Stimulated activated CD4-positive, alpha-beta T cell treated with anti-CD3 and anti-CD28 coated beads, Interleukin-2, amount 100 ng/mL, for 4 hours (primary cell): ENCODE measurements at places on chromosomes 3 and 15.
A peak's percentile ranks its signal among the peaks of the same experiment; 100 is the strongest.

DNA sequence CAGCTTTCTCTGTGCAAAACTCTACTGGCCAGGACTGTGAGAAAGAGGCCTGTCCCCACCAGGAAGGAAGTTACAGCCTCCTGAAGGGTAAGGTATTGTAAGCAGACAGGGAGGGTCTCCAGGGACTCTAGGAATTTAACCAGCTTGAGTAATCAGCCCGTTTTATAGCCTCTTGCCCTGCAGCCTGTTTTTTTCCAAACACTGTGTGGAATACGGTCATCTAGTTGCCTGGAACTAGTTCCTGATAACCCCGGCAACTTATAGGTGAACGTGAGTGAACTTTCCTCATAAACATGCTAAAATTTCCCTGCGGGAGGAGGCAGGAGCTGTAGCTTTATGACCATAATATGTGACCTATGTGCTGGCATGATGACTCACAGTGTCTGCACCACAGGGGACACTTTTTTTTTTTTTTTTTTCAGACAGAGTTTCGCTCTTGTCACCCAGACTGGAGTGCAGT, 60.1 kb upstream of the DAZL start:
- DNase-seq = no peak

DNA sequence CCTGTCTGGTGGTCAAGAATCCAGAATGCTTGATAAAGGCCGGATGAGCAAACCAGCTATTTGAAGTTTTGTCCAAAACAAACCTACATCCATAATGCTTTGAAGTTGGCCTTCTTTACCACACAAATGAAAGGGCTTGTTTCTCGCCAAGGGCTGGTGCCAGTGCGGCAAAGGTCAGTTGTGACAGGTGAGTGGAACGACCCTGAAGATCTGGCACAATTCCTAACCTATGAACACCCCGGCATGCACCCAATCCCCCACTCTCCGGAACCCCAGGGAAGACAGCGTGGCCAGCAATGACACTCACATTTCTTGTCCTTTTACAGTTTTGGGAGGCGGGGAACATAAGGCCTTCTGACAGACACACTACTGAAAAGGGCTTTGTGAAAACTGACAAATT, 90.6 kb downstream of the ATP10A start:
- no peak for DNase-seq

DNA sequence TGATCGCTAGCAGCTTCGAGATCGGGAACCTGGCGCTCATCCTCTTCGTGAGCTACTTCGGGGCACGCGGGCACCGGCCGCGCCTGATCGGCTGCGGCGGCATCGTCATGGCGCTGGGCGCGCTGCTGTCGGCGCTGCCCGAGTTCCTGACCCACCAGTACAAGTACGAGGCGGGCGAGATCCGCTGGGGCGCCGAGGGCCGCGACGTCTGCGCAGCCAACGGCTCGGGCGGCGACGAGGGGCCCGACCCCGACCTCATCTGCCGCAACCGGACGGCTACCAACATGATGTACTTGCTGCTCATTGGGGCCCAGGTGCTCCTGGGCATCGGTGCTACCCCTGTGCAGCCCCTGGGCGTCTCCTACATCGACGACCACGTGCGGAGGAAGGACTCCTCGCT, 62.5 kb downstream of the SLCO3A1 start:
- no peak for DNase-seq

- no peak for DNase-seq
Measured at GRCh38 chr3:20215636-20216035, 29.6 kb upstream of the SGO1 start.

- DNase-seq = peak; percentile 39
Measured at GRCh38 chr3:185825639-185826481, 1.0 kb upstream of the IGF2BP2 start.

- no peak for DNase-seq
Measured at GRCh38 chr15:88077296-88078020, 179.1 kb downstream of the NTRK3 start.

DNA sequence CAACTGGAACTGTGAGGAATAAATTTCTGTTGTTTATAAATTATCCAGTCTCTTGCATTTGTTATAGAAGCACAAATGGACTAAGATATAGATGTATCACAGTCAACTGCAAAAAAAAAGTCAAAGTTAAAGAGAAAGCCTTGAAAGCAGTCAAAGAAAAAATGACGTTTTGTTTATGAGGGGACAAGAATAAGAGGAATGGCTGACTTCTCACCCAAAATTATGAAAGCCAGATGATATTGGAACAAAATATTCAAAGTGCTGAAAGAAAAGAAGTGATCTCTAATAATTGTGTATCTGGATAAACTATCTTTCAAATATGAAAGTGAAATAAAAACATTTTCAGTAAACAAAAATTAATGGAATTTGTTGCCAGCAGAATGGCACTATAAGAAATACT, 171.8 kb upstream of the IGF1R start:
- no peak for DNase-seq

DNA sequence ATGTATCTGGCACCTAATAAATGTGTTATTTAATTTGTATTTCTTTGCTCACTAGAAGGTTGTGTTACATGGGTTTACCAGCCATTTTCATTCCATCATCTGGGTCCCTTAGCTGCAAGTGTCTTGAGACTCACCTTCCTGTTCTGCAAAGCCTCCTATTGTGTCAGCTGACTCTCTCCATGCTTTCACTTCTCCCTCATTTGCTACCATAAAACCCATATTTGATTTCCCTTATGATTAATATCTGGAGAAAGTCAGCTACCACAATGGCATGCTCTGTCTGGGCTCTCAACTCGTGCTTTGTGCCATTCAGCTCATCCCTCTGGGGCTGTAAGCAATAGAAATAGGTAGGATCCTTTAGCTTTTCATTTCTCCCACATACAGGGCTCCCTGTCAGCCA, 79.5 kb upstream of the EIF1B start:
- DNase-seq = no peak
